ENCODE measurements at places on chromosomes 4 and X.

DNA sequence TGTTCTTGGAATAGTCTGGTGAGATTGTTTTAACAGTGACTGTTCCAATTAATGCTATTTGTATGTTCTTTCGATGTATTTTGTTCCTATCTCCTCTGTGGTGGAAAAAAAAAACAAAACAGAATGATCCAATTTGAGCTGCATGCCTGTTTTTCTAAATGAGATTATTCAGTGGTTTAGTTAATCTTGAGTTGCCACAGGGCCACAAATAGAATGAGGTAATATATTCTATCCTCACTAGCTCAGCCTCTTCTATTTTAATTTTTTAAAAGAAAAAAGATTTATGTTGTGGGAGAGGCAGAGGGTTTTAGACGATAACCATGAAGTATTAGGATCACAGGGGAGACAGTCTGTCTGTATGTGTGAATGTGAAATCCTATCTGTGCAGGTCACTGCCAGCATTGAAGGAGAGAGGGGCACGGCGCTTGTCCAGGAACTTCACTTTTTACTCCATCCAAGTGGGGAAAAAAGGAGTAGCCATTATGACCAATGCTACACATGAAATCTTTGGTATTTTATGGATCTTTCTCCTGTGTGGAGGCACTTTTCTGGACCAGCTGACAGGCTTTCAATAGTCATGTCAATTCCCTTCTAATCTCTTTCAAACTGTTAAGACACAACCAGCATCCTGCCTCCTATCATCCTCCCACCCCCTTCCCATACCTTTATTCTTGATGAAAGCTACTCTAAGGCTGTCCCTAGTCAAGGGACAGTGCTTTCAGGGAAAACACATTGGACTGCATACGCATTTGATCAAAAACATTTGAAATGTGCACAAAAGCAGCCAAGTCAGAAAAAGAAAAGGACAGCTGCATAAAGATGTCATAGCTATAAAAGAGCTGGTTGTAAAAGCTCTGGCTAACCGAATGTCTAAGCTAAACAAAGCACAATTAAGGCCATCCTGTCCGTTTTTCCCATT, 1063.8 kb upstream of the INTU start:
- no peak for DNase-seq

DNA sequence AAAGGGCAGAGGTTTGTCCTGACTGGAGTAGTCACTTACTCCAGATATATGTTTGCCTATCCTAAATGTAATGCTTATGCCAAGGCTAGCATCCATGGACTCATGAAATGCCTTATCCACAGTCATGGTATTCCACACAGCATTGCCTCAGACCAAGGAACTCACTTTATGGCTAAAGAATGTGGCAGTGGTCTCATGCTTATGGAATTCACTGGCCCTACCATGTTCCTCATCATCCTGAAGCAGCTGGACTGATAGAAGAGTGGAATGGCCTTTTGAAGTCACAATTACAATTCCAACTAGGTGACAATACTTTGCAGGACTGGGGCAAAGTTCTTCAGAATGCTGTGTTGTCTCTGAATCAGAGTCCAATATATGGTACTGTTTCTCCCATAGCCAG, 1014.8 kb downstream of the RAPGEF2 start:
- DNase-seq: no peak

GRCh38 chr4:137819964-137820383, 287.7 kb upstream of the PCDH18 start:
- DNase-seq: no peak

GRCh38 chr4:11313157-11313943, 115.3 kb downstream of the HS3ST1 start:
- no peak for DNase-seq

DNA sequence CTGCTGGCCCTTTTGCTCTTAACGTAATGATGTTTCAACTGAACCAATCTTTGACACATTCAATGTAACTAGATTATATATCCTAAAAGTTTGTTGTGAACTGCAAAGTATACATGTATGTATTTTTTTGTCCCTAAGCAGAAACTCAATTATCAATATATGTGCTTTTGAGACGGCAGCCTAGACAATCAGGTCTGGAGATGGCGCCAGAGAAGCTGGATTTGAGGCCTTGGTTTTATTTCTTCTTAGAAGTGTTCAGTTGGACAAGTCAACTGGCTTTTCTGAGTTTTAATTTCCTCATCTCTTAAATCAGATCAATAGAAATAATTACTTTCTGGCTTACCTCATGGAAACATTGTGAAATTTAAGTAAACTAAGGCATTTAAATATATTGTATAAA, 62.5 kb downstream of the DCAF8L1 start:
- DNase-seq: no peak

GRCh38 chr4:113756005-113756410, 5.5 kb downstream of the CAMK2D start:
- no peak for DNase-seq

GRCh38 chr4:2068566-2068965, 9.4 kb downstream of the NAT8L start:
- DNase-seq: no peak

DNA sequence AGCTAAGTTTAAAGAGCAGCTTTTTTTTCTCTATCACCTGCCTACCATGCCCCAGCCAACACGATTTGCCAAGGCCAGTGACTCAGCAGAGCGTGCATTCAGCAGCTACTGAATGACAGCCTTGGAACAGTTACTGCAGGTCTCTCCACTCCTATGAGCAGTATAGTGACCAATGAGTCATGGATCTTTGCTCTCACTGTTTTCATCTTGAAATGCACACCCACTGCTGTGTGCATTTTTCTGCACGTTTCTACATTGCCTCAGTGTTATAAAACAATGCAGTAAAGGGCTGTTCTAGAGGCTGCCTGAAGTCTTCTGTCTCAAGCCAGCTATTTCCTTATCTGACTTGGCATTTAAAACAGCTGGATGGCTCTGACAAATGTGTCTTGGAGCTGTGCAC, 66.0 kb upstream of the C4orf54 start:
- no peak for DNase-seq

DNA sequence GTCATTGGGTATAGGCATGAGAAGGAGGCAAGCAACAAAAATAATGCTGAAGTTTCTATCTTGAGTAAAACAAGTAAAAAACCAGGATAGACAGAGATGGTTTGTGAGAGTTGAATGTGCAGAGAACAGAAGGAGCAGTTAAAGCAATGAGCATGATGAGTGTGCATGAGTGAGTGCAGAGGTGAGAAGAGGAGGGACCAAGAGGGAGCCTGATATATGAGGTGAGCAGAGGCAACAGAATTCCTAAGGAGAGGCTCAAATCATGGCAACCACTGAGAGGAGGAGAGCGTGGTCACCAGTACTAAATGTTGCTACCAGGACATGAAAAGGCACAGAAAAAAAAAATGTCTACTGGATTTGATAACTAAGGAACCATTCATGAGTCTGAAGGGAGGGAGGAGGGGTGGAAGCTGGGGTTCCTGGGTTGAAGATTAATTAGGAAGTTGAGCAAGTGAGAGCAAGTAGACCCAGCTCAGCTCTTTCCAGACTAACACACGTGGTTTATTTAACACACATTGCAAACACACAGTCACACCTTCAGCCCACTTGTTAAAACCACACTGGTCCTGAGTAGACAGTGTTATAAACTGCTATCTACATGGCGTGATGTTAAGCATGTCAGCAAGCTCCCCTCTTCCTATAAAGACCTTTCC, 69.0 kb upstream of the IQCM start:
- DNase-seq: no peak

GRCh38 chr4:107711831-107712230, 8.2 kb downstream of the PAPSS1 start:
- no peak for DNase-seq

DNA sequence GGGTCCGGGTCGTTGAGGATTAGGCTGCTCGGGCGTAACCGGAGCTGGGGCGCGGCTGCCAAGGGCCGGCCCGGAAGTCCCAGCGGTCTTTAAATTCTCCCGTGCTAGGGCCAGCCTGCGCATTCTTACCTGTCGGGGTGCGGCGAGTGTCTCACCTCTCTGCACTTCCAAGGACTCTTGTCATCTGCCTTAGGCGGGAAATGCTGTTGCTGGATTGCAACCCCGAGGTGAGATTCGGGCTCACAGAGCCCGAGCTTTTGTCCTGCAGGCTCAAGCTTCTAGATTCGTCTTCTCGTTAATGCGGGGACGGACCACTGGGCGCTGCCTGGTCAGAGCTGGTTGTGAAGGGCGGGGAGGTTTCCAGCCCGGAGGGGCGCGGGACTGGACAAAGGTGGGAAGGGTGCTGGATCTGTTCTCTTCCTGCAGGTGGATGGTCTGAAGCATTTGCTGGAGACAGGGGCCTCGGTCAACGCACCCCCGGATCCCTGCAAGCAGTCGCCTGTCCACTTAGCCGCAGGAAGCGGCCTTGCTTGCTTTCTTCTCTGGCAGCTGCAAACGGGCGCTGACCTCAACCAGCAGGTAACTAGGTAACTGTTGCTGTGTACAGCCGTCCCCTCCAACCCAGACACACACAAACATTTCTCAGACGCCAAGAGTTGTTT, at the start of gene ANKRD37:
Gene ANKRD37, plus strand, starts transcription at position 118 of the 662 bp plus-strand sequence. Its CDS starts 83 bp downstream, at position 201.
- DNase-seq: no peak

- no peak for DNase-seq
These were observed 222.2 kb upstream of the DKK2 start for GRCh38 chr4:107258359-107258758.

DNA sequence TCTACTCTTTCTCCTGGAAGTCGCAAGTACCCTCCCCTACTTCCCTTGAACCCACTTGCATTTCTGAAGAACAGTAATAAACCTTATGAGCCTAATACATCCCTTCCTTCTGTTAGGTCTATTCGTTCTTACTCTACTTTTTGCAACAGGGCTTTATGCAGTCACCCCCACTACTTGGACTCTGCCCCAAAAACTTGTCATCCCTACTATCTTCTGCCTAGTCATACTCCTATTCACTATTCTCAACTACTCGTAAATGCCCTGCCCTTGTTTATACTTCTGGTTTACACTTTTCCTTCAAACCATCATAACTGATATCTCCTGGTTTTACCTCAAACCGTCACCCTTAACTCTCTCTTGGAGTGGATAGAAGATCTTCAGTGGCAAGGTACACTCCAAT, 55.2 kb upstream of the SLIT2 start:
- no peak for DNase-seq

DNA sequence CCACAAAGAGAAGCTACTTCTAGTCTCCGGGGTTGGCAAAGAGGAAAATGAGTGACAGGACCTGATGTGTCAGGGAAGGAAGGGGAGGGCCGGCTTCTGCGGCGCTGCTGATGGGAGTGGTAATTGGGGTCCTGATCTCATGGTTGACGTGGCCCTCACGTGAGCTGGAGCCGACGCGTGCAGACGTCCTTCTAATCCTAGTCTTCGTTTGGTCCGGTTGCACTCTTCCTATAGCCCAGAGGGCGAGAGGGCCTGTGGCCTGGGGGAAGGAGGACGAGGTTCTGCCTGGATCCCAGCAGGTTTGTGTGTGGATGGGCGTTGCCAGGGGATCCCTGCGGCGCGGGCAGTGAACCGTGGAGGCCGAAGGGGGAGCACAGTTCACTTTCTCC, at the start of gene ARMCX1:
Gene ARMCX1, plus strand, starts transcription at position 186 of the 389 bp plus-strand sequence. CDS start 2,384 bp downstream, outside the sequence.
- DNase-seq: no peak

DNA sequence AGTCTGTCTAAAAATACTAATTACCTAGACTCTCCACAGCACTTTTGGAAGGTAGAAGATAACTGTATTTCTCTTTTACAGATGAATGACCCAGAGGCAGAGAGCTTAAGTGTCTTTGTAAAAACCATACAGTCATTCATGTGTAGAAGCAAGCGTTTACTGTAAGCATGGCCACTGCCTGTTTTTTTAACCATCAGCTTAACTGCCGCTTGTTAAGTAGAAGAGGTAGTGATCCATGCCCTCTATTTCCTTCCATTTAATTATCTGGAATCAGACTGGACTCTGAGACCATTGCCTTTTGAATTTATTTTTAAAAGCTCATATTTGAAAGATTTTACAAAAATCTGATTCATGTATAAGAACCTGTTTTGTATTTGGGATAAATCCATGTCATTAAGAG, 111.2 kb upstream of the TECRL start:
- no peak for DNase-seq

GRCh38 chrX:63920875-63921274, 135.9 kb upstream of the ARHGEF9 start:
- no peak for DNase-seq

DNA sequence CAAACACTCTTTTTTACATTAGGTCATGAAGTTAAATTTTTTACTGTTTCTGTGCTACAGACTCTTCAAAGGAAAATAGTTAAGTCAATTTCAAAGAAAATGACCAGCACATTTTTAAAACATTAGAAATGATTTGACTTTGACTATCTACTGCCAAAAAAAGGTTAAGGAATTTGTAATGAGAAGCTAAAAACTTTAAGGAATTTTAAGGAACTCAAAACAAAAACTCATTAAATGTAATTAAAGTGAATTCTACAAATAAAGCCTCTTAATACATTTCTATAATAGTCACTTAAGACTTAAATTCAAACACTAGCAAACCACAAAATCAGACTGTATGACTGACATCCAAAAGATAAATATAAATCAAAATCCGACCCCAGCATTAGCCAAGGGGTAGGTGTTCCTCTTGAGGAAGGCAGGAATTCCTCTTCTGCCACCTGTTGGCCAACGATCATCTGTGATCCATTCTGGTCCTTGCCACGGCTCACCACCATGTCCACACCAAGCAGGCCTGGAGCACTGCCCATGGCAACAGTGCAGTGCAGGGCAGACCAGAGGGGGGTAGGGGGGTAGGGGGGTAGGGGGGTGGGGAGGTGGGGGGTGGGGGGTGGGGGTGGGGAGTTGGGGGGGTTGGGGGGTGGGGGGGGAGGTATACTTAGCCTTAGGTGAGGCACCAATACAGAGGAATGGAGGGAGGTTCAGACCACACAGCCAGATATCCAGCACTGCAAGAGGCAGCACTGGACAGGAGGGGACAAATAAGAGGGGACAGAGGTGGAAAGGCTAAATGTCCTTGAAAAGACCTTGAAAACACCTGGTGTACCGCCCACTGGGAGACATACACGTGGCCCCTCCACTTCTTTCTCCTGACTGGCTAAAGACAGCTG, 287.4 kb downstream of the CHIC1 start:
- no peak for DNase-seq

- DNase-seq: no peak
These were observed 64.0 kb upstream of the ACSL1 start for GRCh38 chr4:184889666-184890335.

- DNase-seq: no peak
These were observed 929 bp downstream of the ESX1 start for GRCh38 chrX:104253567-104254441.

DNA sequence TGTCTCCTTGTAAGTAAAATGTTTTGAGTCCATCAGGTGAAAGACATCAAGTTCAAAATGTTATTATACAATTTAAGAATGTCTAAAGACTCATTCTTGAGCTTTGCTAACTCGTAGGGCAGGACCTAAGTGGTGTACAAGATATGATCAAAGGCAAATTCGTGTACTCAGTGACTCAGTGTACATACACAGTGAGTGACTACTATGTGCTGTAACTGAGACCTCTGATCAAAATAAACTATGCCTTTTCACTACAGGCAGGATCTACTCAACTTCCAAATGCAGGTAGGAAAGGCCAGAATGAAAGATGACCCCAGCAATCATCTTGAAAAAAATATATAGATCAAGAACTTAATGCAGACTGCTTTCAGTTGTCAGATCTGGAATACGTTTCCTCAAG, 49.9 kb downstream of the ADGRG2 start:
- DNase-seq: no peak
